ENCODE measurements at places on chromosomes 3 and 15.

DNA sequence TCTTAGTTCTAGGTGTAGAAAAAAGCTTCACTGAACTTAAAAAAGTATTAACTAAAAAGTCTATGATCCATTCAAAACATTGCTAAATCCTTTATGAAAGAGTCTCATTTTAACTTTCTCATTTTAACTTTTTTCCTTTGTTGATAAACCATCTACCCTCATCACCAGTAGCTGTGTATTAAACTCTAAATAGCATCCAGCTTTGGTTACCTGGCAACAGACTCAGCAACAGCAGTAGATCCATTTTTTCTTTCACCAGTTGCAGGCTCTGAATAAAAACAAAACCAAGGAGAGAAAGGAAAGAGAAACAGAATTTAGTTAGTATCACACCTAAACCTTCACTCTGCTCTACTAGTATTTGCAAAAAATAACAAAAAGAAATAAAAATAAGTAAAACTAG is 51.6 kb downstream of the TP53BP1 start:
- DNase-seq: no peak

- no peak for DNase-seq
Measured at GRCh38 chr3:73321286-73321999, 260.0 kb downstream of the EBLN2 start.

DNA sequence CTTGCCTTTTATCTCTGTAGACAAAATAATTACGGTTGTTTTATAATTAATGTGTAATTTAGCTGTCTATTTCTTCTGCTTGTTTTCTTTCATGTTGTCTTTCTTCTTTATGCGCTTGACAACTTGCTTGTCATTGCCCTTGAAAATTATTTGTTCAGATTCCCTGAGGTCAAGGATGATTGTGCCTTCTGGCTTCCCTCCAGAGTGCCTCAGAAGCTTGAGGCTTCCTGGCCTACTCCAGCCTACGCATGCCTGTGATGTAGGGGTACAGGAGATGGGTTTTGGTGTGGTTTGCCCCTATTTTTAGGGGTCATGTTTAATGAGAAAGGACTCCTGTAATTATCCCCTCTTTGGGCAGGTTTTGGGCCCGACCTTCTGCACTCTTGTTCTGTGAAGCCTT is 231.5 kb downstream of the SV2B start:
- DNase-seq: no peak

GRCh38 chr15:79396850-79397249 is 35.3 kb upstream of the MINAR1 start:
- no peak for DNase-seq

- no peak for DNase-seq
Measured at GRCh38 chr3:10941972-10942371, 50.6 kb upstream of the SLC6A1 start.

GRCh38 chr3:126987129-126987528 is 4.2 kb downstream of the PLXNA1 start:
- DNase-seq: no peak

DNA sequence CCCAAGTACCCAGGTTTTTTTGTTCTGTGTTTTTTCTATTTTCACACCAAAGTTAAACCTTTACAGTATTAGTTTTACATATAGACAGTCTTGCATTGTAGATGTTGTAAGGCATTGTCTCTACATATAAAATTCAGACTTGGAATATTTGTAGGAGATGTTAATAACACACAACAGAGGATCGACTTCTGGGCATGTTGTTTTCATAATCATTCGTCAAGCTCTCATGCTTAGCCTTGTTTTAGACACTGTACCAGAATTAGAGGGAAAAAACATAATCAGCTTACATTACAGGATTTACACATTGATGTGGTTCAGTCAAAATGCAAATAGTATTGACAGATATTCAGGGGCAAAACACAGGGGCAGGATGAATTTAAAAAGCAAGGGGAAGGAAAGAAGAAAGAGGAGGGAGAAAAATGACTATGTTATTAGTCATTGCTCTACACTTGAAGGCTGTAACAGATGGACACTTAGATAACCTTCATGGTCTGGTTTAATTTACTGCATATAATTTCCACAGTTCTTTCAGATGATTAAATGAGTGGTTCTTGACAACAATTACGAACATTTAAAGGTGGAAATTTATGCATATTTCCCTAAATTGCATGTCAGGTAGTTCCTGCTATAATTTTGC is 7.5 kb downstream of the CMSS1 start:
- DNase-seq: peak; percentile 33

GRCh38 chr15:39188930-39189329 is 391.9 kb upstream of the THBS1 start:
- DNase-seq: peak; percentile 87

- no peak for DNase-seq
Measured at GRCh38 chr15:78360958-78361718, 21.0 kb downstream of the CRABP1 start.

- peak; percentile 38 for DNase-seq
Measured at GRCh38 chr15:85419161-85419560, 38.8 kb downstream of the AKAP13 start.

DNA sequence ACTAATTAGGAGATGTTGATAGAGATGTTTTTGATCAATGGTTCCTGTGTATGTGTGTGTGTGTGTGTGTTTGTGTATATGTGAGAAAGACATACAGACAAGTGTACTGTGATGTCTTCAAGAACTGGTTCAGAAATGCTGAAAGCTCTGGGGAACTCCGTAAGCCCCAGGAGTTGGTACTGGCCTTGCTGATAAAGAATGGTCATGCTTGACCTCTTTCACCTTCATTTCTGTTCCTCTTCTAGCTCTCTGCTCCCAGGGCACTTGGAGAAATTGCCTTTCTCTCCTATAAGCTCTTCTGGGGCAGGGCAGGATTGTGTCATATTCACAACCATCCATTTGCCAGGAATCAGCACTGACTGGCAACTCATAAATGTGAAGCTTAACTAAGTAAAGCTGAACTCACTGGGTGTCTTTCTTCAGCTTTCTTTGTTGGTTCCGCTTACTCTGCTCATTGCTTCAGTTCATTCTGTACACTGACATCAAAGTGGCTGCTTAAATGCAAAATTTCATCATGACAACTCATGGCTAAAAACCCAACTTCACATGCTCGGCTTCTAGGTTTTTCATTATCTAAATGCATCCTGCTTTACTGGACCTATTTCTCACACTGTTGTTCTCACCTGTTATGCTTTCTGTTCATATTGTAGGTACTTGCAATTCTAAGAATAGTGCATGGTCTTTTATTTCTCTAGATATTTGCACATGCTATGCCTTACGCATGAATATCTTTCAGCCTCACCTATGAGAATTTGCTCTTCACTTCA is 162.1 kb upstream of the LYSMD4 start:
- DNase-seq: no peak

DNA sequence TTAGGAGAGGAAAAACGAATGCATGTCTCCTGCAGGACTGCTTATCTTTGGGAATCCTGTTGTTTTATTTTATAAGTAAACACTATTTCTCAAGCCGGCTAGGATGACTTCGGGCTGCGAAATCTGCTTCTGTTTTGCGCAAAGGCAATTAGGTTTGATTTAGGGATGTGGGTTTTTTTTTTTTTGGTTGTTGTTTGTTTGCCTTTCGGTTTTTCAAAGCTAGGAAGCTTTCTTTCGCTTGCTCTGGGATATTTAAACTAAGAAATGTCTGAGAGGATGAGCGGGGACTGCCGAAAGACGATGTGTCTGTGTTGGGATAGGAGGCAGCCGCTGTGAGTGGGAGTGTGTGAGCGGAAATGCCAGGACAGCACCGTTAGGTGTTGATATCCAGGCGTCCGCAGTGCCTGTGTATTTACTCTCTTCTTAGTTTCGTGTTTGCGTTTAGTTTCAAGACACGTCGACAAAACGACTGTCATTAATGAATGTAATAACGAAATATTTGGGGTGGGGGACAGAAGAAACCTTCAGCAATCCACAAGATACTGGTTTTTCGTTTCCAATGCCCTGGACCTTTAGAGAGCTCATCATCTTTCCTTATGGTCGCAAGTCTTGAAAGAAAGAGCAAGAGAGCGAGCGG is 604 bp downstream of the ISL2 start:
- DNase-seq: peak; percentile 68

Data from RWPE1 (cell line).